Gastroesophageal sphincter (tissue), 4 donors: ENCODE measurements at places on chromosomes 6 and 20. TPM values are rescaled to one million over a fixed set of nuclear protein-coding genes. Genes with fewer than 3 reads are reported as not detected.

PBOV1 gene
- not detected for total RNA-seq

TRIM15 gene
- total RNA-seq, result not detected

VSX1 gene
- total RNA-seq, result not detected

CLPSL1 gene
- not detected for total RNA-seq

CFAP61 gene
- total RNA-seq, result 0.54 TPM

C20orf141 gene
- total RNA-seq, result not detected

CST9L gene
- not detected for total RNA-seq

LMBRD1 gene
- 78.0 TPM for total RNA-seq

VSTM2L gene
- total RNA-seq, result 5.7 TPM

CHRNA4 gene
- total RNA-seq, result not detected

DEFB124 gene
- not detected for total RNA-seq

C6orf118 gene
- total RNA-seq, result 0.27 TPM

ZSCAN16 gene
- 7.1 TPM for total RNA-seq

CCN6 gene
- total RNA-seq, result not detected

ZC2HC1B gene
- total RNA-seq, result not detected

C6orf132 gene
- total RNA-seq, result 0.93 TPM

DEFB115 gene
- total RNA-seq, result not detected

SPEF1 gene
- not detected for total RNA-seq

SLC2A10 gene
- 12.9 TPM for total RNA-seq

LPIN3 gene
- 11.8 TPM for total RNA-seq

ADGRB3 gene
- 8.9 TPM for total RNA-seq

C4B gene
- total RNA-seq, result 83.7 TPM

JPH2 gene
- total RNA-seq, result 267 TPM

BPI gene
- 0.47 TPM for total RNA-seq

KPNA5 gene
- 13.4 TPM for total RNA-seq

IL17A gene
- not detected for total RNA-seq

GSTA1 gene
- not detected for total RNA-seq

TLDC2 gene
- 0.27 TPM for total RNA-seq

HCK gene
- 7.6 TPM for total RNA-seq

PSORS1C1 gene
- 7.8 TPM for total RNA-seq
